ENCODE measurements at places on chromosomes 2 and 18. TPM values are rescaled to one million over a fixed set of nuclear protein-coding genes. Genes with fewer than 3 reads are reported as not detected.
A peak's percentile ranks its signal among the peaks of the same experiment; 100 is the strongest.

SULT1C2 gene
- 48.0 TPM for polyA plus RNA-seq

SLC9A2 gene
- 6.2 TPM for polyA plus RNA-seq

KCNS3 gene
- 6.9 TPM for polyA plus RNA-seq

ZAP70 gene
- polyA plus RNA-seq = 2.9 TPM

DSG1 gene
- 0.03 TPM for polyA plus RNA-seq

PROM2 gene
- 26.7 TPM for polyA plus RNA-seq

DES gene
- polyA plus RNA-seq = 9.3 TPM

GRCh38 chr2:149037851-149038250 lies 648 bp upstream of the LYPD6B start:
- no peak for DNase-seq

- no peak for DNase-seq
These were observed 338.0 kb downstream of the TDRD15 start for GRCh38 chr2:21461754-21462240.

GRCh38 chr2:9599430-9599829 lies 31.4 kb downstream of the YWHAQ start:
- DNase-seq = no peak

GRCh38 chr2:64601034-64601754 lies 52.5 kb downstream of the SERTAD2 start:
- no peak for DNase-seq

GRCh38 chr2:222424276-222424728 lies at the start of gene SGPP2:
SGPP2 (plus strand) TSS chr2:222424543; CDS start chr2:222424603, 60 bp downstream.
- no peak for DNase-seq

GRCh38 chr18:31489311-31489710 lies 8.7 kb upstream of the DSG2 start:
- no peak for DNase-seq

- no peak for DNase-seq
These were observed 176.7 kb downstream of the MTX2 start for GRCh38 chr2:176445956-176446355.

GRCh38 chr2:33550206-33550605 lies 48.9 kb downstream of the FAM98A start:
- DNase-seq = no peak

DNA sequence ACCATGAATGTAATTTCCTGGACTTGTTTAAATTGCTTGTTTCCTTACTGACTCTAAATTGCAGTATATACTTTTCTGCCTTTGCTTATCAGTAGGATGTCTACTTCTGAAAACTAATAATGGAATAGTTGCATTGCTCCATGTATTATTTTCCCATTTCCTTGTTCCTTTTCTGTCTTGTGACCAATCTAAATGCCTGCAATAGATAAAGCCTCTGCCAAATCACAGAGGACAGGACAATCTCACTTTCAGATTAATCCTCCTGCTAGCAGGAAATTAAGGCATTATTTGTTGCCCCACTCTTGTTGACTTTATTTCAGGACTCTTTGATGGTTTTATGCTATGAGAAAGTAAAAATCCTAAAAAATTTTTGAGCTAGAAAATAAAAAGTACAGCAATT lies 4.7 kb upstream of the ESCO1 start:
- no peak for DNase-seq

DNA sequence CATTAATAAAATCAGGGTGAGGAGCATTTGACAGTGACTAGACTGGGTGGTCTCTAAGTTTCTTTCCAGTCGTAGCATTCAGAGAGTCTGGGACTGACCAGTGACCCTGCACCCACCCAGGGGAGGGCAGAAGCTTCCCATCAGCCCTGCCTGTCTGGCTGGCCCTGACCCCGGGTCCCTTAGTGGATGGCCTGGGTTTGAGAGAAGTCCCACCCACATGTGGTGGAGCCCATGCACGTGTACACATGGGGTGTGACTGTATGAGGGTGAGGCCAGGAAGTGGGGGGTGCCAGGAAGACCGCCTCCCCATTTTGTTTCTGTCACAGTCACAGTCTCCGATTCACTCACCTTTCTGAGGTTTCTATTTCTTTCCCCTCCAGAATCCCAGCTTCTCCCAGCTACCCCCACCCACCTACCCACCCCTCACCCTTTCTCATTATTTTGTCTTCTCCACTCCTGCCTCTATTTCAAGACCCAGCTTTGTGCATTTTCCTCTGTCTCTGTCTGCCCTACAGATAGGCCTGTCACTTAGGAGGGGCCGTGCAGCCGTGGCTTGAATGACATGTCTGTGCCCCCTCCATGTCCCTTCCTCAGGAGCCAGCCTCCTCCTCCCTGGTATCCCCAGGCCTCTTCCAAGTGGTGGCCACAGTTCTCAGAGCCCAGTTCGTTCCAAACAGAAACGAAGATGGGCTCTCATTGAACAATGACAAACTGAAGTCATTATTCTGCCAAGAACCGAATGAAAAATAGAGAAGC lies 13.6 kb downstream of the CIB4 start:
- DNase-seq = no peak

GRCh38 chr18:77495982-77496690 lies 246.5 kb downstream of the GALR1 start:
- no peak for DNase-seq

GRCh38 chr2:168495524-168495923 lies 39.5 kb downstream of the CERS6 start:
- DNase-seq = no peak

DNA sequence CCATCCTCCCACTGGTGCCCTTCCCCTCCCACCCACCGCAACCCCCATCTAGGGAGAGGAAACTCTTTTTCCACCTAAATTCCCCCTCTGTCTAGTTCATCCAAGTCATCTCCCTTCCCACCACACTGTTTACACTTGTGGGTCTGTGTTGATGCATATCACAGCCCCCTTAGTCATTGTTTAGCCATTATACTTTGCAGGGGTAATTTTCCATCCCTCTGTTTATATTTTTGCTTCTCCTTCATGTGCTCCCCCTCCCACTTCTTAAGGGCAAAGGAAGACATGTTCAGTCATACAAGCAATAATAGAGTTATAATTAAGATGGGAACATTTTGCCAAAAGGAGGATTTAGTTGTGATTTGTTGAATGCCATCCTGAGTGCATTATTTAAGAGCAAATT lies 187.8 kb upstream of the TNP1 start:
- DNase-seq = no peak

GRCh38 chr2:119483395-119483753 lies 40.9 kb downstream of the SCTR start:
- no peak for DNase-seq

GRCh38 chr2:175353275-175353674 lies 171.8 kb upstream of the ATP5MC3 start:
- DNase-seq = no peak

DNA sequence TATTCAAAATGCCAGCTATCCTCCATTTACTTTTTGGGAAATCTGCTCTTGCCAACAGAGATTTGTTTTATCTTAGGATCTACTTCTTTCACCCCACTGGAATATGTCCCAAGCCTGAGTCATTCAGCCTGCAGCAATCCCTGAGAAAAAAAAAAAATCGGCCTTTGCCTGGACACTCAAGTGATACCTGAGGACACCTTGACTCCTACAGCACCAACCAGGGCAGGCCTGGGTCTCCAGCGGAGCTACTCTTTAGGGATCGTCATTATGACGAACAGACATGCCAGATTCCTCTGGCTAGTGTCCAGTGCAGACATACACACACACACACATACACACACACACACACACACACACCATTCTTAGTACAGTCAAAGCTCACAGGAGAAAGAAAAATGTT lies 2.2 kb upstream of the UGT1A6 start:
- no peak for DNase-seq

DNA sequence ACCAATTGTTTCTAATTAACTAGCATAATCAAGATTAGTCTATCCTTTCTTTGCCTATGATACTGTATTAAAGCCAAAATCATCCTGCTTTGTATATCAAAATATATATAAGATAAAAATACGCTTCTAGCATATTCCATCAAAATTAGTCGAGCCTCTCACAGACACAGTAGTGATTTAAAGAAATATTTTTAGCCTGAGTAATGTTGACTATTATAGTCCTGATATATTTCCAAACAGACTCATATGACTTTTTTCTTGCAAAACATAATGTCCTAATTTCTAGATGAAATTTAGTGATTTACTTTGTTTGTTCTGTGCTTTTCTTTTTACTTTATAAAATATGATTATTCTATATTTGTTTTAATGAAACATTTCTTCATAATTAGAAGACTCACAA lies 30.9 kb downstream of the FAP start:
- DNase-seq = no peak

DNA sequence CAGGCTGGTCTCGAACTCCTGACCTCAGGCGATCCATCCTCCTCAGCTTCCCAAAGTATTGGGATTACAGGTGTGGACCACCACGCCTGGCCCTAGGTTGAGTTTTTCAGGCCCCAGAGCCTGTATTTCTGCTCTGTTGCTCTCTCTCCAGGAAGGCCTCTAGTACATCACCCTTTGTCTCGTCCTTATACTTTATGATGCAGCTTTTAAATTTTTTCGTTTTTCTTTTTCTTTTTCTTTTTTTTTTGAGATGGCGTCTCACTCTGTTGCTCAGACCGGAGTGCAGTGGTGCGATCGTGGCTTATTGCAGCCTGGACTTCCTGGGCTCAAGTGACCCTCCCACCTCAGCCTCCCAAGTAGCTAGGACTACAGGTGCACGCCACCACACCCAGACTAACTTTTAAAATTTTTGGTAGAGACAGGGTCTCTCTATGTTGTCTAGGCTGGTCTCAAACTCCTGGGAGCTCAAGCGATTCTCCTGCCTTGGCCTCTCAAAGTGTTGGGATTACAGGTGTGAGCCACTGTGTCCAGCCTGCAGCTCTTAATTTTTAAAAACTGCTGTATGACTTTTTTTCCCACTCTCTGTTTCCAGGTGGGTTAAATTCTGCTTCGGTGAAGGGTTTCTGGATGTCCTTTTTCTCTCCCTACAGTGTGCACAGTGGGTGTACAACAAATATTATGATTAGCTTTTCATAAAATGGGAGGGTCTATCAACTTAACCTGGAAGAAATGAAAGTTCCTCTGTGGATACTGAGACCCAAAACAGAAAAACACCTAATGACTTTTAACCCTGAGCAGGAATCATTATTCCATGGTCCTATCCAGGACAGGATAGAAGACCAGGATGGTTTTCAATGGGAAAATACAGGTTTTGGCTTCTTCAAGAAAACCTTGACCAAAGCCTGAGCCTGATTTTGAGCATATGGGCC lies 47.9 kb downstream of the DDX1 start:
- no peak for DNase-seq

DNA sequence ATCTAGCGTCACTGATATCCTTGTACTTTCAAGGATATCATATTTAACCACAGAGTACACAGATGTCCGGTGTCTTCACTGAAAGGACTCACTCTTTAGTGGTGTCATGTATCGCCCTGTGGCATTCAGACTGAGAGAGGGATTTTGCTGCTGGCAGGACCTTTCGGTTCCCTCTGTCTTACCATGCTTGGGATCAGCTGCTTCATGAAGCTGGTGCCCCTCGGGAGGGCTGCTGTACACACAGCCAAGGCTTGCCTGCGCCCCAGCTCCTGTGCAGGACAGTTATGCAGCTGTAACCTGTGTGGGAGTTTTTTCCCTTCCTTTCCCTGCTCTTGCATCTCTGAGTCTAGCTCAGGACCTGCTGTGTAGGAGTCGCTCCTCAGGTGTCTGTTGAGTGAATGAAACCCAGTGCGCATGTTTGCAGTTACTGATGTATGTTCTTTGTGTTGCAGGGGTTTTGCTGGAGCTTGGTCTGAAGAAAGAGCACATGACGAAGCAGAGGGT lies 64.4 kb downstream of the GREB1 start:
- peak; percentile 10 for DNase-seq

GRCh38 chr2:204545861-204546735 lies 823 bp downstream of the PARD3B start:
- no peak for DNase-seq

DNA sequence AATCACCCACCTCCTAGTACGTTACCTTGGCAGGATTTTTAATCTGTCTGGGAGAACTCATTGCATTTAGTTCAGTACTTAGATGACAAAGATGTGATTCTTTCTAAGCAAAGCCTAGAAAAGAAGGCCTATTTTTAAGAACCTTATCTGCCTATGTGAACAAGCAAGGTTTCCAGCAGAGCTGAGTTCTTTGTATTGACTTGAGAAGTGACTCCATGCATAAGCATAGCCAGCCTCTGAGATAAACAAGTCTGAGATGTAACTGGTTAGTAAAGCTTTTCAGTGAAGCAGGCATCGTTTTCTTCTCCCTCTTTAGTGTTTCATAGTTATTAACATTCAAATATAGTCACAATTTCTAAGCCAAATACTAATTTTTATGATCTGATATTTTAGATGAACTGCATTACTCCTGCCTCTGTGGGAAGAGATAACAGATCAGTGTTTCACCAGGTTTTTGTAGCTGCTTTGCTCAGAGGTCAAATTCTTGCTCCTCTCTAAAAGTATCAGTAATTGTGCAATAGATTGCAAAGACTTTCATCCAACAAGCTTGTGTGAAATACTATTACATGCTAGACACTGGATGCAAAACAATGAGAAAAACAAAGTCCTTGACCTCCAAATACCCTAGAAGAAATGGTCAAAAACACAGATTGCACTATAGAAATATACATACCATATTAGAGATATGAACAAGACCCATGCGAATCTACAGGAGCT lies 107.8 kb downstream of the MBD2 start:
- DNase-seq = no peak

- no peak for DNase-seq
These were observed 11.3 kb downstream of the KCTD18 start for GRCh38 chr2:200498402-200499162.

DNA sequence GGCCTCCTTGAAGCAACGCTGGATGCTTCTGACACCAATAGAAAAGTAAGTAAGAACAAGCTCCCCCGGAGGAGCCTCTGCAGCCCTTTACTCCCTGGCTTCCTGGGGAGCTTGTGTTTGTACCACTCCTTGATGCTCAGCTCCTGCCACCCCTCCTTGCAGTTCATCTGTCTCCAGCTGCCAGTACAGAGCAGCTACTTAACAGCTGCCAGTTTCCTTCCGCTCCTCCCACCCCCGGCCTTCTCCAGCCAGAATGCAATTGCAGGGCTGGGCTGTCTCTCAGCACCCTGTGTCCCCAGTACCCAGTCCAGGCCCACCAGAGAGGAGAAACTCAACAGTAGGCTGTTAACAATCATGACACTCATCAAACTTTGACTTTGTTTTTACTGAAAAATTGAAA lies 109.4 kb downstream of the AOX1 start:
- DNase-seq = no peak

DNA sequence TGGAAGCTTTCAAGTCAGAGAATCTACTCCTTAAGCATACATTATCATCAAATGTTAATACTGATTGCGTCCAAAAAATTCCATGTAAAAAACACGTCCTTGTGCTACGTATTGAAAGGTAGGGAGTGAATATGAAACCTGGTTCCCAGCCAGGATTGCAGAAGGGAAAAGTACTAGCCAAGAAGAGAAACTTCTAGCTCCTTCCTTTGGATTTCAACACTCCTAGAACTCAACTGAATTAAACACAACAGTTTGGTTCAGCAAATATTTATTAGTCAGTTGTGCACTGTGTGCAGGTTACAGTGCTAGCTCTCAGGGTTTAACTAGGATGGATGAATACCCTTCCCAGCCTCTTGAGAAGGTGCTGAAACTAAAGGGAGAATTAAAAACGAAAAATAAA lies 33.9 kb upstream of the FHL2 start:
- DNase-seq = no peak

GRCh38 chr18:57797209-57797651 lies 5.9 kb downstream of the ATP8B1 start:
- DNase-seq = no peak
